ENCODE measurements at places on chromosomes 12 and 14. TPM values are rescaled to one million over a fixed set of nuclear protein-coding genes. Genes with fewer than 3 reads are reported as not detected.

Gene CMA1
- total RNA-seq = not detected

- H3K4me1 ChIP-seq = no peaks in the 10 kb centered on the region
- H3K36me3 ChIP-seq = no peaks in the 10 kb centered on the region
- DNase-seq = no peak
- H3K27me3 ChIP-seq = peaks cover 17% of the 10 kb centered on the region
- no peak overlapping the region for H3K27ac ChIP-seq
Measured at GRCh38 chr12:25276199-25276937, 25.6 kb upstream of the KRAS start.

DNA sequence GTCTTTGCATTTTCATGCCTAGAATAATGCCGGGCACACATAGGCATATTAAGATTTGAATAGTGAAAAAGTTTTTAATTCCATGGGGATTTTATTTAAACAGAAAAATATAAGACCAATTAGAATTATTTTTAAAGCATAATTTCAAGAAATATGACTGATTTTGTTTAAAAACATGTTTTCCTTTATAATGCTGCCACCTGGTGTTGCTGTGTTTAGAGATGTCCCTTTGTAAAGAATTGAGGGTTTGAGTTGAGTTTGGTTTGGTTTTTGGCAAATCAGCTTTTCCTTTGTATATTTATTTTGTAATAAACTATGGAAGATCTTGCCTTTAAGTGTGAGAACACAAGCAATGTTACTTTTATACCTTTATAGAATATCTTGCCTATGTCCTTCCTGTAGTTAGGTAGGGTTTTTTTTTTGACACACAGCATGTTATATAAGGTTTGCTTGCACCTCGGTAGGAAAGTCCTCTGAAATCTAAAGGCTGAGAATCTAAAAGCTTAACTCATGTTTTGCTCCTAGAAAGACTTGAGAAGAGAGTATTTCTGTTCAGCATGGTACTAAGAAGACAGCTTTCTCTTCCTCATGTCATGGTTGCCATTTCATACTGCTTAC, 31.4 kb upstream of the SNAPC1 start:
- H3K4me1 ChIP-seq = no peaks in the 10 kb centered on the region
- no peaks in the 10 kb centered on the region for H3K27me3 ChIP-seq
- no peak overlapping the region for H3K4me3 ChIP-seq
- H3K27ac ChIP-seq = no peak overlapping the region

Gene PTPN6
- total RNA-seq = 1.1 TPM

GRCh38 chr12:110577864-110578693, 5.0 kb downstream of the PPTC7 start:
- H3K4me1 ChIP-seq = peaks cover 27% of the 10 kb centered on the region
- H3K27me3 ChIP-seq = no peaks in the 10 kb centered on the region
- H3K27ac ChIP-seq = no peak overlapping the region
- DNase-seq = no peak
- H3K36me3 ChIP-seq = no peaks in the 10 kb centered on the region

All from neural crest cell (in vitro differentiated cells).